ENCODE measurements at places on chromosomes 11 and 22.
A peak's percentile ranks its signal among the peaks of the same experiment; 100 is the strongest.

GRCh38 chr11:109934151-109934550 is 159.0 kb upstream of the ZC3H12C start:
- DNase-seq = no peak

- DNase-seq = peak; percentile 62
Observed at GRCh38 chr11:72722050-72722748, 30.0 kb downstream of the ARAP1 start.

DNA sequence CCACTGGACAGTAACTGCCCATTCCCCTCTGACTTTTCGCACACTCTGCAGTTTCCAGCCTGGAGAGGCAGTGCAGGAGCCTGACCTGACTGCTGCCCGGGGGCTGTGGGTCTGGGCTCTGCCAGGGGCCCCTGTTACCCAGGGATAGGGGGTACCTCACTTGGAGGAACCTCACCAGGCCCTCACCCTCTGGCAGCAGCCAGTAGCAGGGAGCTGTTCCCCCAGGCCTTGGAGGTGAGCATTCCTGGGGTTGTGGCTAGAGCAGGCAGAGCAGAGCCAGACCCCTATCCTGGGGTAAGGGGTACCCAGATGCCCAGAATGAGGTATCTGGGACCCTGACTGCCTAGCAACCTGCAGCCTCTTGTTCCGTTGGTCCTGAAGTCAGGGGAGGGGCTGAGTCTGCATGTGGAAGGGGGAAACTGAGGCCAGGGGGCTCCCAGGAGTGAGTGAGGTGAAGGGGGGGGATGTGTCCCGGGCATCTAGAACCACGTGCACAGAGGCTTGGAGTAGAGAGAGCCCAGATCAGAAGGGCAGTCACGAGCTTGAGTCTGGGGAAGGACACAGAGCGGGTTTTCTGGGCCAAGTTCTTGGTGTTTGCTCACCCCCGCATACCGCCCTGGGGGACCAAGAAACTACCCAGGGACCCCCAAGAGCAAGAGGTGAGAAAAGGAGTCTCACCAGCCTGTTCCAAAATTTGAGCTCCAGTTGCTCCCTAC is 43.9 kb upstream of the ACCSL start:
- no peak for DNase-seq

GRCh38 chr11:66017321-66017720 is 5.5 kb downstream of the CST6 start:
- DNase-seq = no peak

DNA sequence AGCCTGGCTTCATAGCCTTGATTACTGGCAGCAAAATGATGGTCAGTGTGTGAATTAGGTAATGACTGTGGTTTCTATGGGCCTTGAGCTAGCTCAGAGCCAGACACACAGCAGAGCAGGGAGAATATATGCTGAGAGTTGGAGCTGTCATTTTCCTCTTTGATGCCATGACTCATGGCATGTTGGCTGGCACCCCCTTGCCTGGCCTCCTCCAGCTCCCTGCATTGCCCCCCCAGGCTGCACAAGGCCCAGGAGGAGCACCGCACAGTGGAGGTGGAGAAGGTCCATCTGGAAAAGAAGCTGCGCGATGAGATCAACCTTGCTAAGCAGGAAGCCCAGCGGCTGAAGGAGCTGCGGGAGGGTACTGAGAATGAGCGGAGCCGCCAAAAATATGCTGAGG is 20.3 kb upstream of the RRM1 start:
- no peak for DNase-seq

Measured in stimulated activated CD4-positive, alpha-beta T cell treated with anti-CD3 and anti-CD28 coated beads, Interleukin-1b, Interleukin-23, amount 100 ng/mL, for 1 hour (primary cell).